ENCODE measurements at places on chromosomes 1 and 21. TPM values are rescaled to one million over a fixed set of nuclear protein-coding genes. Genes with fewer than 3 reads are reported as not detected.

The LCE5A gene
- not detected for total RNA-seq

The SMCP gene
- total RNA-seq, result not detected

The LIN28A gene
- not detected for total RNA-seq

The SIK1 gene
- 18.3 TPM for total RNA-seq

The FGR gene
- 8.0 TPM for total RNA-seq

The GRIK1 gene
- 20.6 TPM for total RNA-seq

The EPHA8 gene
- 5.7 TPM for total RNA-seq

The LENEP gene
- total RNA-seq, result not detected

The MYCL gene
- total RNA-seq, result 3.3 TPM

The HES4 gene
- total RNA-seq, result 26.9 TPM

Data from dorsolateral prefrontal cortex (tissue), 122 donors.